Fibroblast of mammary gland (primary cell): ENCODE measurements at places on chromosomes 2 and 18.

DNA sequence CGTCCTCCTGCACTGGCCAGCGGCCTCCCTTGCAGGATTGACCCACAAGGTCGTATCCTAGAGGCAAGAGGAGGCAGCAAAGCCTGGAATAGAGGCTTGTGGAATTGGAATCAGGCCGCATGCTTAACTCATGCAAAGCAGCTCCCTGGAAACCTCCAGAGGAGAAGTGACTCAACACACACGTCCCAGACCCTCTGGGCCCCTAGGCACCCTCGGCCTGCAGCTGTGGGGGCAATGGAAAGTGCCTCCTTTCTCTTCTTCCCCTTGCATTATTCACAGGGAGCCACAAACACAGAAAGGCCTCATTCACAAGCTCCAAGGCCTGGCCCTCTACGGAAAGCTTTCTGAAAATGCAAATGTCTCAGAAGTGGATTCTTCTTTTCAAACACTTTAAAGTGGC lies 19.6 kb downstream of the SPATA3 start:
- no peak for DNase-seq

DNA sequence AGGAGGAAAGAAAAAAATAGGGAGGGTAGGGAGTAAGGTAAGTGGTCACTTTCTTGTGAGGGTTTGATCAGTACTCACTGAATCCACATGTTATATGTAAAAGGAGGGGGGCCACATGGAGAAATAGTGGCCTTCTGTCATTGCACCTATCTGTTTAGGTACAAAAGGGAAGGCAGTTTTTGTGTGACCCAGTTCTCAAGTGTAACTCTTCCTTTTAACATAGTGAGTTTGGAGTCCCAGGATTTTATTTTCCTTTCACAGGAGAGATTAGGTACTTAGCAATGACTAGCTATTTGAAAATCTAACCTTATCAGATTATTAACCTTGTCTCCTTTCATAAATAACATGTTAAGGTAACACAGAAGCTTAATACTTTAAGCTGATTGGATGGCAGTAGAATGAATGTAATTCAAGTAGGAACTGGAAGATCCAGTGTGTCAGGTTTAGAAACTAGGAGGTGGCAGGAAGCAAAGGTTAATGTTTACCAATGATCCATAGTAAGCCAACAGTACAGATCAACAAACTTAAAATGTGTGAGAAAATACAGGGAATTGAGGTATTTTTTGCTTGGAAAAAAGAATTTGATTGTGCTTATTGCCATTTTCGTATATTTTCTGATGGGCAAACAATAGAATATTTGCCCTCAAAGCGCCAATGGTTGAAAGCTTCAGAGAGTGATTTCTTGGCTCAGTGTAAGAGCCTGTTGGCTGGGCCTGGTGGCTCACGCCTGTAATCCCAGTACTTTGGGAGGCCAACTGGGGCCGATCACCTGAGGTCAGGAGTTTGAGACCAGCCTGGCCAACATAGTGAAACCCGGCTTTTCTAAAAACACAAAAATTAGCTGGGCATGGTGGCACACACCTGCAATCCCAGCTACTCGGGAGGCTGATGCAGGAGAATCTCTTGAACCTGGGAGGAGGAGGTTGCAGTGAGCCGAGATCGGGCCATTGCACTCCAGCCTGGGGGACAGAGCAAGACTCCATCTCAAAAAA lies 11.3 kb downstream of the HNMT start:
- no peak for DNase-seq

- peak; percentile 89 for DNase-seq
Observed at GRCh38 chr2:225165052-225165451, 122.8 kb upstream of the DOCK10 start.

- DNase-seq: no peak
Observed at GRCh38 chr2:113268621-113269360, 9.9 kb downstream of the PAX8 start.

GRCh38 chr2:84383271-84383670 lies 75.8 kb downstream of the SUCLG1 start:
- no peak for DNase-seq

DNA sequence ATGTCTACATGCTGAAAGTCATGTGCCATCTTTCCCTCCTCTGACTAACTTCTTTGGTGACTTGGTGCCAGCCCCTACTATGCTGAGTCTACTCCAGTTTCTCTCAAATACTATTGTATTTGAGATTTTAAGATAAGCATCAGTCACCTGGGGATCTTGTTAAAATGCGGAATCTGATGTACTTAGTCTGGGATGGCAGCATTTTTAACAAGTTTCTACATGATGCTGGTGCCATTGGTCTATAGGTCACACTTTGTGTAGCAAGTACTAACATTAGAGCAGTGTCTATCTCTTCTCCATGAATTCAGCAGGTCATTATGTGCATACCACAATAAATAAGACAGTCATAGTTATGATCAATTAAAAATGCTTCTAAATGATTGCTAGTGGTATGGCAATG lies 106.9 kb downstream of the CERS6 start:
- no peak for DNase-seq

DNA sequence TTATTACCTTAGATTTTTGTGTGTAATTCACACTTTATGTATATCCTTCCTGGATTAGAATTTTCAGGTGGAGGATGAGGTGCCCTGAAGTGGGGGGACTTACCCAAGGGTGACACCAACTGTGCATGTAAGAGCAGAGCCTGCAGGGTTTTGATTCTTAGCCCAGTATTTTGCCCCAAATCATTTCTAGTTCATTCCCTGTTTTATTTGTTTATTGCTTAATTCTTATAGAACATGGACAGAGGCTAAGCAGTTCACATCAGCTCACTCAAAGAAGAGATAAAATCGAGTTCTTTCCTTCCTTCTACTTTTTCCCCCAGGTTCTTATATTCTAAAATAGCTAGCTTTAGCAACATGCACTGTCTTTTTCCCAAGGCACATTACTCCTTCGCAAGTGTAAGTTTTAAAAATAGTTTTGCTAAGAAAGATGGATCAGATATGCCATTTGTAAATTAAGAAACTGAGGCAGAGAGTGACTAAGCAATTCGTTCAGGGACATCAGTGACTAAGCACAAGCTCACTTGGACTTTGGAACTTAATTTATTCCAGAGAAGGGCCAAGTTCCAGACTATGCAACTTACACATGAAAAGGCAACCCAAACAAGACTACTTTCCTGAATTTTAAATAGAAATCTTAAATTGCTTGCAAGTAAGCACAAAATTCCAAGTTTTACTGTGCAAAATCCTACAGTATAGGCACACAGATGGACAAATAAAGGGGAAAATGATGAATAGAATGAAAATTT lies 427.9 kb upstream of the POU3F3 start:
- DNase-seq: no peak

DNA sequence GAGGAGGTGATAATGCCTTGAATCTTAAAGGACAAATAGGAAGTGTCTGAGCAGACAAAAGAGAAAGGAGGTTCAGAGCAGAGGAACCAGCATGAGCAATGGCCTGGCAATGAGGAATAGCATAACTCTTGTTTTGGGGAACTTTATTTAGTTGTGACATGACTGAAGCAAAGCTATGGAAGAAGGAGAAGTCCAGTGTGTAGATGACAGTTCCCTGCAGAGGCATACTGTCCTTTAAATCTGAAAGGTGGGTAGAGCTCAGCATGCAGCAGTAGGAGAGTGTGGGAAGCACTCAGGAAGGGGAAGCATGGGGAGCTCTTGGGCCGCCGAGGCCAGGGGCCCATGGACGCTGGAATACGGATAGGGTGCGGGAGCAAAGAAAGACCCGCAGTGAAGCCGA lies 173.8 kb downstream of the SEPTIN10 start:
- DNase-seq: no peak

DNA sequence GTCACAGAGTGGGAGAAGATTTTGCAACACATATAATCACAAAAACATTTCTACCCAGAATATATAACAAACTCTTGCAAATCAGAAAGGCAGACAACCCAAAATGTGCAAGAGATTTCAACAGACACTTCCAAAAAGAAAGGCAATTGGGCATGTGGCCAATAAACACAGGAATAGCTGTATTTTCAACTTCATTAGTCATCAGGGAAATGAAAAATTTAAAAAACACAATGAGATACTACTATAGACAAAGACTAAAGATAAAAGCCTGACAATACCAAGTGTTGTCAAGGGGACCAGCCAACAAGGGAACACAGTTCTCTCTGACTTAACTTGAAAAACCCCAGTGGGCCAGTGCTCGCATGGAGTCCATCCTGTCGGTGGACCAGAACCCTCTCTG lies 40.5 kb downstream of the MTHFD2 start:
- DNase-seq: peak; percentile 90

DNA sequence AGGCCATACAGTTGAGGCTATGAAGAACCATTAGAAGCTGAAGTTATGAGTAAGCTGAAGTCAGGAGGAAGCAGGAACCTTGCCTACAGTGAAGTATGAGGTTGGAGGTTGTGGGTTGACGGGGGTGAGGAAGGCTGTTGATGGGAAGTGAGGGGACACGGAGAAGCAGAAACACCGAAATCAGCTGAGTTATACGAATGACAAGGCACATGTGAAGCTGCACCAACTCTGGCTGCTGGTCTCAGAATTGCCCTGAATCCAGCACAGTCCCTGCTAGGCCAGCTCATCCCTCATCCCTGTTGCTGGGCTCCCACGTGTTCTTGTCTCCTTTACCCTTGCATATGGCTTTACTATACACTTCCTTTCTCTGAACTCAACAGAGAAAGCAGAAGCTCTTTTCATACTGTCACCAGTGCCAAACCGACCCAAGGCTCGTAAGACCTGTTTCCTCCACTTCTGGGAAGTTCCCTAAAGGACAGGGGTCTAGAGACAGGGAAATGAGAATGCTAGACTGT lies 9.2 kb upstream of the TMEM247 start:
- no peak for DNase-seq

- DNase-seq: no peak
Observed at GRCh38 chr18:25348386-25349130, 3.4 kb downstream of the ZNF521 start.

- no peak for DNase-seq
Observed at GRCh38 chr2:208010506-208010905, 14.8 kb downstream of the PLEKHM3 start.

DNA sequence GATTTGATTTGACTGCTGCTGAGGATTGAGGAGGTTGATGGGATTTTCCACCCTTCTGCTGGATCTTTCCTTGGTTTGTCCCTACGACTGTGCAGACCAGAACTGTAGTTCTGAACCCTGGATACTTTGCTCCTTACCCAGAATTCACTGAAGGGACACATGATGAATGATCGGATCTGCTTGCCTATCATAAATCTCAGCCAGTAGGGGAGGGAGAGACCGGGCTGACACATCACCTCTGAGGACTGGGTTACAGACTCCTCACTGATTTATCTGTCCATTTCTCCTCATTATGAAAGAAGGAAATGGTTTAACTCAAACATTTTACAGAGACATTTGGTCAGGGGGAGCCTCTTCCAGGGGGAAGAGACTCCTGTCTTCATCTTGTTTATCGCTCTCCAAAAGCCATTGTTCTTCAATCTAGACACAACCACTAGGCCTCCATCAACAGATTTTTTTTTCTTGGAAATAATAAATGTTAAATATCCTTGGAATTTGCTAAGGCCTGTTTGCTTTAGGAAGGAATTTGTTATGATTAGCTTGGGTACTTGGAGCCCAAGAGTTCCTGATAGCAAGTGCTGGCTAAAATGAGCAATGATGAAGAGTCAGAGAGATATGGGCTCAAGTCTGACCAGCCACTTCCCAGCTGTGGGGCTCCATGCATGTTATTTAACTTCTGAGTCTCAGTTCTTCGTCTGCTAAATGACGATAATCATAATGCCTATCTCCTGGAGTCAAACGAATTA lies 925.5 kb downstream of the SLC4A3 start:
- DNase-seq: no peak

- DNase-seq: no peak
Observed at GRCh38 chr2:213122725-213123124, 28.7 kb downstream of the IKZF2 start.

GRCh38 chr2:183224948-183225347 lies 100.7 kb downstream of the NUP35 start:
- DNase-seq: peak; percentile 29

- no peak for DNase-seq
Observed at GRCh38 chr18:62396967-62397366, 71.9 kb downstream of the TNFRSF11A start.

DNA sequence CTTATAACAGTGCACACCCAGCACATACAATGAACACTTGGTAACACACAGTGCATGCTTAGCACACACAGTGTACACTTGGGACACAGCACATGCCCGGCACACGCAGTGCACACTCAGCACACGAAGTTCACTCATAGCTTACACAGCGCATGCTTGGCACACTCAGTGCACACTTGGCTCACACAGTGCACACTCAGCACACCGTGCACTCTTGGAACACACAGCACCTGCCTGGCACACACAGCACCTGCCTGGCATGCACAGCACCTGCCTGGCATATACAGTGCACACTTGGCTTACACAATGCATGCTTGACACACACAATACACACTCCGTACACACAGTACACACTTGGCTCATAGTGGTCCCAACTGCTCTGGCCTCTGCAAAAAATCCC lies 128.2 kb downstream of the GALR1 start:
- DNase-seq: no peak

DNA sequence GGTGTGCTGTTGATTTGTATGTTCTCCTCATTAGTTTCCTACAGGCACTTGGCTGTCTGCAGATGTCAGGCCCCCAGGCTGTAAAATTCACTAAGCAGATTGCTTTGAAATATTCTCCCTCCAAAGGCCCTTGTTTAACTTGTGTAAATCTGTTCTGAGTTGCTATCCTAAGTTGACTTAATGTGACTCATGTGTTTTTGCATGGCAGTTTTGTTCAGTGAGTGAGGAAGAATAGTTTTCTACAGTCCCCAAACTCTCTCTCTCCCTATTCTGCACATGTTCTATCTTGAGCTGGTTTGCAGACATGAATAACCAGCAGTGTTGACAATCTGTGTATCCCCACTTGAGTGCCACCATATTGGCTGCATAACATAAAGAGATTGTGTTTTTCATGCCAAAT lies 1005.4 kb upstream of the DDX18 start:
- DNase-seq: no peak

DNA sequence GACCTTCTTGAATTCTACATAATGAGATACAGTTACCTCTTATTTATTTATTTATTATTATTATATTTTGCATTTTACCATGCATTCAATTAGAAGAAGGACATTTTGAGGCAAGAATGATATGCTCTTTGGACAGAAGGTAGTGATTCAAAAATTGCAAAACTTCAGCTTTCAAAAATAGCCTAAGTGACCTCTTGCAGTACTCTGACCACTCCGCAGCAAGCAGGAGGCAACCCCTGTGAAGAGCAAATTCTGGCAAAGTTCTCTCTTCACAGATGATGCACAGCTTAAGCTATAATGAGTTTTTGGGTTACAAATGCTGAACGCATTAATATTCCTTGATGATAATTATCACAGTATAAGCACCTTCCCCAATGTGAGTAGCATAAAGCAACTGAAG lies 170.0 kb downstream of the ZNF521 start:
- no peak for DNase-seq

GRCh38 chr2:45823723-45824206 lies 172.3 kb downstream of the PRKCE start:
- DNase-seq: peak; percentile 17

DNA sequence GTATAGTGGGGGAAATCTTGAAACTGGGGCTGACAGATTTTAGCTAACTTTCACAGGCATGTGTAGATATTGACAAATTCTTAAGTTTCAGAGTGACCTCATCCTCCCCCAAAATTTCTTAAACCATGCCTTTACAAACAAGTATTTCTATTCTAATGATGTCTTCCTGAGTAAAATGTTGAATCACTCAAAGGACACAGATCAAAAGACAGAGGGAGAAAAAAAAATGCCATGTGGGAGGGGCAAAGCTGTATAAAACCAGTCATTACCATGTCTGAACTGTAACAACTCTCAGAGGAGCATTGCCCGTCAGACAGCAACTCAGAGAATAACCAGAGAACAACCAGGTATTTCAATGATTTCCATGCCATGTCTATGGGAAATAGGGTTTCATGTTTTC lies at the start of gene SERPINB2:
SERPINB2 (plus strand) TSS at position 282 of the 400 bp plus-strand sequence. CDS start 3,740 bp downstream, outside the sequence.
- DNase-seq: peak; percentile 64

- DNase-seq: peak; percentile 55
Observed at GRCh38 chr2:230830428-230830827, 34.3 kb upstream of the ITM2C start.
